ENCODE measurements at places on chromosomes 2 and 18. TPM values are rescaled to one million over a fixed set of nuclear protein-coding genes. Genes with fewer than 3 reads are reported as not detected.

DNA sequence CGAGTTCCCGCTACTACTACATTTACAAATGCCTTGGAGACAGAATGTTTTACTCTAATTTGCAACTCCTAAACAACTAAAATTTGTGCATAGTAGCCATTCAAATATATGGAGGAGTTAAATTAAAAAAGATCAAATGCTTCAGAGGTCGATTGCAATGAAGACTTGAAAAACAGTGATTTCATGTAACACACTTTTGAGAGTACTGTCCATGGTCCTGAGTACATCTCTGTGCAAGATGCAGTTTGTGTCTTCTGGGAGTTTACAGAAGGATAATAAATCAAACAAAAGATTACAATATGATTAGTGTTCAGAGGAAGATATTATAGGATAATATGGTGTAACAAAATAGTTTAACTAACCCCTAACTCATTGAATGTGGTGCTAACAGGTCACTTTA, 894.7 kb downstream of the TMEM182 start:
- no peaks in the 10 kb centered on the region for H3K36me3 ChIP-seq
- no peaks in the 10 kb centered on the region for H3K27me3 ChIP-seq
- no peak overlapping the region for H3K4me3 ChIP-seq
- H3K4me1 ChIP-seq = no peaks in the 10 kb centered on the region

DNA sequence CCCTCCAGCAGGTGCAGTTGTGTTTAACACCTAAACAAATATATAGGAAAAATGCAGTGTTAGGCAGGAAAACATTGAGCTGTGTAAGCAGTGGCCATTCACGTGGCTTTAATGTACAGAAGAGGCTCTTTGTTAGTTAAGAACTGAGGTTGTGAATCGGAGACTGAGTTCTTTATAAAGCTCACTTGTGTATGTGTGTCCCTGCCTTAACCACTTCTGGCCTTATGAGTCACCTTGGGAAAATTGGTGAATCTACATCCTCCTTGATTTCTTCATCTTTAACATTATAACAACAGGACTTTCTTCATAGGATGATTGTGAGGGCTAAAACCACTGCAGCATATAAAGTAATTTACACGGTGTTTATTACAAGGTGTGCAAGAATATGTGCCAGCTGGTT, 188.4 kb upstream of the TPO start:
- DNase-seq = no peak
- H3K4me1 ChIP-seq = no peaks in the 10 kb centered on the region
- no peaks in the 10 kb centered on the region for H3K36me3 ChIP-seq
- no peak overlapping the region for H3K27ac ChIP-seq

GRCh38 chr2:174600349-174600748, 2.7 kb upstream of the WIPF1 start:
- H3K36me3 ChIP-seq = no peaks in the 10 kb centered on the region
- H3K4me1 ChIP-seq = peaks cover 41% of the 10 kb centered on the region
- no peak overlapping the region for H3K4me3 ChIP-seq
- peak overlapping the region; percentile 90 for H3K27ac ChIP-seq
- no peaks in the 10 kb centered on the region for H3K27me3 ChIP-seq

GRCh38 chr2:179311101-179311500, 46.5 kb upstream of the SESTD1 start:
- H3K27ac ChIP-seq = no peak overlapping the region
- no peak for DNase-seq

DNA sequence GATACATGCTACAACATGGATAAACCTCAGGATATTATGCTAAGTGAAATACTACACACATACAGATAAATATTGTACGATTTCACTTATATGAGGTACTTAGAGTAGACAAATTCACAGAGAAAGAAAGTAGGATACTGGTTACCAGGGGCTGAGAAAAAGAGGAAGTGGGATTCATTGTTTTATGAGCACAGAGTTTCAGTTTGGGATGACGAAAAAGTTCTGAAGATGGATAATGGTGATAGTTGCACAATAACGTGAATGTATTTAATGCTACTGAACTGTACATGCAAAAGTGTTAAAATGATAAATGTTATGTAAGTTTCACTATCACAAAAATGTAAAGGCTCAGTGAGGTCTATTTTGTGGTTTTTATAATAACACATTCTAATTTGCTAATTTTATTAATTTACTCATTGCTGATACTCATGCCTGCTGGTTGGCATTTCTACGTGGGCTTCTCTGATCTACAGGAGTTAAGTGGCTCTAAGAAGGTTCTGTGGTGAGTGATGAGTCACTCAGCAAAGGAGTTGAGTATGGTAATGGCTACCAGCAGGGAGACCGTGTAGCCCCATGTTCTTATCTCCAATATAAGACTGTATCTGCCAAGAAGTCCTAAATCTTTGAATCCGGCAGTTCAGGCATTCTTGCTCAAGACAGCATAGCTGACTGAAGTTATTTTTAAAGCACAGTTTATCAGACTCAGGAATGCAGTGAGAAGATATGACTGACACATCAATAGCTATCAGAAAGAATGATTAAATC, 41.1 kb downstream of the UPP2 start:
- H3K27ac ChIP-seq = no peak overlapping the region
- no peak for DNase-seq
- no peaks in the 10 kb centered on the region for H3K36me3 ChIP-seq
- H3K4me3 ChIP-seq = no peak overlapping the region
- H3K27me3 ChIP-seq = no peaks in the 10 kb centered on the region
- no peaks in the 10 kb centered on the region for H3K4me1 ChIP-seq

DNA sequence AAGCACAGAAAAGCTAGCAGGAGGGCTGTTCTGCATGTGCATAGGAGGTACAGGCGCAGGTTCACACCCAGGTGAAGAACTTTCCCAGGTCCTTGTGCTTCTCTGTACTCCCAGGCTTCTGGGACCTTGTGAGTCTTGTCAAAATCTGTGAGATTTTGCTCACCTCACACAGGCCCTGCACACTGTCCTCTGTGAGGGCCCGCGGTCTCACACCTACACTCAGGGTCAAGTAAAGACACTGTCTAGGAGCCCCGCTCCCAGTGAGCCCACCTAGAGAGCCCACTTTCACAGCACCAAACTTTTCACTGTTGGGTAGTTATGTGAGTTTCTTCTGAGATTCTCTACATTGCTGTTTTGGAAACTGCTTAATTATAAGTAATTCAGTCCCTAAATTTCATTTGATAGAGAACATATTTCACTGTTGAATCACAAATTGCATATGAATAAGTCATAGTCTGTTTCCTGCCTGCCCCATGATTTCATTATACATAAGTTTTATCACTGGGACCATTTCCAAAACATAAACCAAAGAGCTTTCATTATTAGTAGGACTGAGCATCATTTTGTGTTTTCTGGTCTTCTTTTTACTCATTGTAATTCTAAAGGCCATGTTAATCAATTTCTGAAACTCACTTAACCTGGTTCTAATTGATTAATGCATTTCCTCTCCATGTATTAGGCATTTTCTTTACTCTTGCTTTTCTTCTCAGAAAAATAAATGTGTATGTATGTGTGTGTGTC, 234.2 kb upstream of the SPOPL start:
- no peak overlapping the region for H3K27ac ChIP-seq
- no peak overlapping the region for H3K4me3 ChIP-seq
- no peak for DNase-seq
- no peaks in the 10 kb centered on the region for H3K27me3 ChIP-seq
- H3K4me1 ChIP-seq = no peaks in the 10 kb centered on the region

- no peak overlapping the region for H3K27ac ChIP-seq
- no peaks in the 10 kb centered on the region for H3K4me1 ChIP-seq
- no peak overlapping the region for H3K4me3 ChIP-seq
- H3K27me3 ChIP-seq = no peaks in the 10 kb centered on the region
Measured at GRCh38 chr18:35193316-35193715, 47.5 kb upstream of the ZNF397 start.

DNA sequence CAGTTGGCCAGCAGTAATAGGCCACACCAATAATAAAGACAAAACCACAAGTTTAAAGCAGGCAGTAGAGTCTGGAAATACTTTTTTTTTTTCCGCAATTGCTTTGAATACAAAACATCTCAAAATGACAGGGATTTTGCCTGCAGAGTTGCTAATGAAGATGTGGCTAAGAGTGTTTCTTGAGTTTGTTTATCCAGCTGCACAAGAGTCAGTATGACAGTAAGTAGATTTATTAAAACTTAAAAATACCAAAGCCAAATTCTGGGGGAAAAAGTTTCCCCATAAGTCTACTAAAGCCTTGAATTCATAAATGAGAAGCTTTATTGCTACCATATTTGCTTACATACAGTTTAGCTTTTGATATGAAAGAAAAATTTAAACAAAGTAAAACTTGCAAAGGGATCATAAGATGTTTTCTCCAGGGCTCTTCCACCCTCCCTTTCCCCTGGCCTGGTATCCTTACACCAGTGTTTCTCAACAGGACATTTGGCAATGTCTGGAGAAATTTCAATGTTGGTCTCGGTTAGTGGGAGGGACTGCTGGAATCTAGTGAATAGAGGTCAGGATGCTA, 3.9 kb upstream of the DSEL start:
- no peak overlapping the region for H3K4me3 ChIP-seq
- H3K27me3 ChIP-seq = no peaks in the 10 kb centered on the region
- no peak overlapping the region for H3K27ac ChIP-seq
- H3K36me3 ChIP-seq = no peaks in the 10 kb centered on the region

- no peak overlapping the region for H3K4me3 ChIP-seq
- no peak for DNase-seq
- H3K36me3 ChIP-seq = no peaks in the 10 kb centered on the region
- H3K27ac ChIP-seq = no peak overlapping the region
- no peaks in the 10 kb centered on the region for H3K4me1 ChIP-seq
Measured at GRCh38 chr2:209942426-209942825, 60.0 kb upstream of the RPE start.

DNA sequence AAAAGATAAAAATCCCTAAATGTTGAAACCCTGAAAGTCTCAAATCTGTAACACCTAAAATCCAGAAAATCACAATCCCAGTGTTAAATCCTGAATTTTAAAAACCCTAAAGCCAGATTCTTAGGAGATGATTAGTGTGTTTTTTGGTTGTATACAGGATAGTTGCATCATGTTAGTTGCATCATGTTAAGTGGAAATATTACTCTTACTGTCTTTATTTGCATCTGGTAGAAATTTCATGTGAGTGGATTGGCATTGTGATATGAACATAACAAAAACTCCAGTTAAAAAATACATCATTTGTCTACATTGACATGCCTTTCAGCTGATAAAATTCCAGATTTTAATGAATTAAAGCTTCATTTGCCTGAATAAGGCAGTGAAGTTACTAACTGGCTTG, 683.1 kb upstream of the ACVR2A start:
- H3K27me3 ChIP-seq = no peaks in the 10 kb centered on the region
- no peaks in the 10 kb centered on the region for H3K4me1 ChIP-seq
- no peak for DNase-seq
- no peak overlapping the region for H3K27ac ChIP-seq
- H3K4me3 ChIP-seq = no peak overlapping the region

DNA sequence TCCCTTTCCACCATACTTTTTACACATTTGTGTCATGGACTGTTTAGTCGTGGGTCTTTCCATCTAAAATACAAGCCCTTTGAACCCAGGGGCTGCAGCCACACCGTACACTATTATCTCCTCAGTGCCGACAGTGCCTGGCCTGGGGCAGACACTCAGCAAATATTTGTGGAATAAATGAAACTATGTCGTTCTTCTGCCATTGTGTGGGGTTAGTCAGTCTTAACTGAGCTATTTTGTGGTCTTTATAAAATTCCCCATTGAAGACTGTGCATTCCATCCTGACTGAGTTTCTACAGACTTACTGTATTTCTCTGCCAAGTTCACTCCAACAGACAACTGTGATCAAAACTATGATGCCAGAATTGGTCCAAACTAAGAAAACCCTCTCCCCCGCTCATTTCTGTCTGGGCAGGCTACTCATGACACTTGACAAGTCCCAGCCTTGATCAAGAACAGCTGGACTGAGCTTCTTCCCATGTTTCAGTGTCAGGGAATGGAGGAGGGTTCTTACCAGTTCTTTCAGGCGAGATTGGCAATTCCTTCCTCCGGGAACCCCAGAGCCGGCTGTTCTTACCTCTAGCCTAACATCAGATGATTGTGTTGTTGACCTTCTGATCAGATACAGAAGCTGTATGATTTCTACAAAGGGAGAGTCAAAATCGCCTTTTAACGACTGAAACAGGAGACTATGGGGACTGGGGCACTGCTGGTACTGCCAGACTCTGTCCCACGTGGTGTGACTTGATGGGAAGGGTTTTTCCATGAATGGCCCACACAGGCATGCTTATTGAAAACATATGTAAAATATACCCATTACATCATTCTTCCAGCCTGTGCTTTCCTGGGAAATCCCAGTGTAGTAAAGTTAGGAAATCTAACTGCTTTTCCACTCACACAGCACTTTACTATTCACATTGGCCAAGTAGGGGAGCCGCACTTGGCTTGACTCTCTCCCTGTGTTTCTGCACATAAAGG, 77.4 kb upstream of the NPAS2 start:
- H3K4me1 ChIP-seq = no peaks in the 10 kb centered on the region
- H3K4me3 ChIP-seq = no peak overlapping the region
- no peak for DNase-seq
- H3K27me3 ChIP-seq = no peaks in the 10 kb centered on the region

DNA sequence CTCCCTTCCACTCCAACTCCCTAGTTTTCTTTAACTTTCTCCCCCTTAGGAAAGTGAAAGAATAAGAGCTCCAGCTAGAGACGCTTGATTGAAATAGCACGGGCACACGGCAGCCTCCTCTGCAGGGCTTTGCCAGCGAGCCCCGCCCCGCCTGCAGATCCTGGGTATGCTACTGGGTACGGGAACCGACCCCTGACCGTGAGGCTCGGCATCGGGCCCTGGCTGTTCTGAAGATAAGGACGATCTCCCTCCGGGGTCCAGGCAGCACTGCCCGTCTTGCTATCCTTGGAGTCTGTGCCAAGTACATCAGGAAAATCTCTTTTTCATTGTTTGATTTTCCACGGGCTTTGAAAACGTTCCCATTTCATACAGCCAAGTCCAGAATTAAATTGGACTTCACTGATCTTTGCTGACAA, 284.5 kb downstream of the MTX2 start:
- no peak for DNase-seq
- peak overlapping the region; percentile 62 for H3K4me3 ChIP-seq
- no peaks in the 10 kb centered on the region for H3K27me3 ChIP-seq
- no peak overlapping the region for H3K27ac ChIP-seq

DNA sequence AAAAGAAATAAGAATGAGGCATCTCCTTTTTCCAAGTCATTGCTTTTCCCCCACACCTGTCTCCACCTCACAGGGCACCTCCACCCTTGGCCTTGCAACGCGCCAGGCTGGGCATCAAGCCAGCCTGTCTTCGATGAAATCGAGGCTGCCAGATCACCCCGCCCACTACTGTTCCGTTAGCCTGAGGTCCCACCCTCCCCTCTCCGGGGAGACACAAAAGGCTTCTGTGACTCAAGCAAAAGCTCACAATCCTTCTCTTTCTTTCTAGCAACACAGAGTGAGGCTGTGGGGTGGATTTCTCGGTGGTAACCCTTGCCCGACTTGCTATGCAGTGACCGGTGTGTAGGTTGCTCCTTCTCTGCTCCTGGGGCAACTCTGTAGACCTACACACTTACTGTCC, 9.9 kb downstream of the TNP1 start:
- no peaks in the 10 kb centered on the region for H3K27me3 ChIP-seq
- peak; percentile 10 for DNase-seq
- no peaks in the 10 kb centered on the region for H3K36me3 ChIP-seq
- H3K27ac ChIP-seq = peak overlapping the region; percentile 48
- no peak overlapping the region for H3K4me3 ChIP-seq

- no peaks in the 10 kb centered on the region for H3K36me3 ChIP-seq
- no peak for DNase-seq
- no peak overlapping the region for H3K27ac ChIP-seq
- no peak overlapping the region for H3K4me3 ChIP-seq
Measured at GRCh38 chr2:237869343-237870102, 10.1 kb downstream of the RAMP1 start.

Gene RGPD3
- 0.17 TPM for polyA plus RNA-seq

Gene PTH2R
- polyA plus RNA-seq = not detected

Gene CDKL4
- polyA plus RNA-seq = not detected

Gene AMER3
- not detected for polyA plus RNA-seq

Measured in naive thymus-derived CD4-positive, alpha-beta T cell (primary cell).